Stimulated activated memory B cell treated with anti-CD40 and anti-IgM and Interleukin-4, amounts not matched to agents 10 μg/mL and 1 μg/mL and 100 μg/mL, for 72 hours (primary cell): ENCODE measurements at places on chromosomes 16 and 17.

DNA sequence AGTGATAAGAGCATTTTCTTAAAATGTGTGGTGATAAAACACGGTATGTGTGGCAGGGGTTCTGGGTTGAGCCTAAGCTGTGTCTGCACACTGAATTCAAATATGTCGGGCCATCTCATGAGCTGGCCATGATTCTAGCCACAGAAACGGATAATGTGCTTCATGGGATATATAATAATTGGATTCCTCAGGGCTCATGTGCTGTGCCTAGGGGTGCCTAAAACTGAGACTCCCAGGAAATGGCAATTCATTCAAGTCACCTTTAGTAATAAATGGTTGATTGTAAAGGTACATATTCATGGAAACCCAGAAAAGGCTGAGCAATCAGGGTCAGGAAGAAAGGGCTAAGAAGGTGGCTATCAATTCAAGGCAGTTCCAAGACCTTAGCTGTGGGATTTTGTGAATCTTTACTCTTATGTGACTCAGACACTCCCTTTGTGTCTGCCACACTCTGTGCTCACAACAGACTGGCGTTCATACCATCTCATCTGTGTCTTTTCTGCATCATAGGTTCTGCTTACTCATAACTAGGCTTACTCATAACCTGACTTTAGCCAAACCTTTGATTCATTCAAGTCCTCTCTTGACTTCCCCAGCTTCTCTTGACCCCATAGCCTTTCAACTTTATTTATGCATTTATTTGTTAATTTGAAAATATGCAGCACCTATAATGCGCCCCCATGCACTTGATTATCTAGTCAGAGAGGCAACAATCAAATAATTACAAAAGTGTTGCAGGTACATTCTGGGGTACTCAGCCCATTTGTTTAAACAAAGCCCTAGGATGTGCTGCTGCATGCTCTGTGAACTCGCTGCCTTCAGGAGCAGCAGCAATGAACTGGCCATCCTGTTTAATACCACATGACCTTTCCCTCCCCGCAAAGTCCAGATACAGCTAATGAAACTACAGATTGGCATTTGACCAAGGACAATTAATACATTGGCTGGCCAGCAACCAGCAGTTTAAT lies 28.4 kb upstream of the MED13 start:
- peak; percentile 97 for ATAC-seq

GRCh38 chr16:28085389-28086171 lies 22.1 kb upstream of the GSG1L start:
- no peak for ATAC-seq

DNA sequence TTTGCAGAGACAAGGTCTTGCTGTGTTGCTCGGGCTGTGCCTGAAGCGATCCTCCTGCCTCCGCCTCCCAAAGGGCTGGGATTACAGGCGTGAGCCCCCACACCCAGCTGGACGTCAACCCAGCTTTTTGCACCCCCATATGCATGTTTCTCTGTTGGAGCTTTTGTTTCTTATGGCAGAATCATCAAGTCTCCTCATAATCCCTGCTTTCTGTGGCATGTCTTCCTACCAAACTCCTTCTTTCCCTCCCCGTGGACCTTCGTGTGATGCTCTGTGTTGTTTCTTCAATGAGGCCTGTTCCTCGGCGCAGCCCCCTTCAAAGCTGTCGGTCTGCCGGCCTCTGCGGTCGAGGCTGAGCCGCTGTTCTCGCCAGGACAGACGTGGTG lies 71.6 kb downstream of the METRNL start:
- ATAC-seq: no peak

DNA sequence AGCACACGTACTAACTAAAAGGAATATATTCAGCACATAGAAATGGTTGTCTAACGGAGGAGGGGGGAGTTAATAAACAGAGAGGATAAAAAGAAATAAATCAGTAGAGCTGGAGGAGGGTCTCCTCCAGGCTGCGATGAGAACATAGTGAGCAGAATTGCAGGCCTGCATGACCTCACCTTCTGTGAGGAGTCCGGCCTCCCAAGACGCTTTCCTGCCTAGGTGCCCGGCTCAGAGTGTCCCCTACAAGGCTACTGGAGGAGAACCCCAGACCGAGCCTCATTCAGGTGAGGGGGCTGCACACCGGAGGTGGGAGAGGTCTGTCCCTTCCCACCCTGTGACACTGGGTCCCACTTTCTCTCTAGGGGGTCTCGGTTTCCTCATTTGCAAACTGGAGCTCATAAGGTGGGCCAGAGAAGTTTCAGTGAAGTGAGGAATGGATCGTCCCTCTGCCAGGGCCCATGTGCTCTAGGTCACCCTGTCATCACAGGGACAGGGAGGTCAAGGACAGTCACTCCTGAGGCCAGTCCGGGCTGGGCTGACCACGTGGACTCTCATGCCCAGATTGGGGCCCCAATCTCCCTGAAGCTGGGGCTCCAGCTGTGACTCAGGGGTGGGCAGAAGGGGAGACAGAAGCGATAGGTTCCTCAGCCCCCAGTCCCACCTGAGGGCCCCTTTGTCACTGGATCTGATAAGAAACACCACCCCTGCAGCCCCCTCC lies 3.3 kb upstream of the HBM start:
- no peak for ATAC-seq

DNA sequence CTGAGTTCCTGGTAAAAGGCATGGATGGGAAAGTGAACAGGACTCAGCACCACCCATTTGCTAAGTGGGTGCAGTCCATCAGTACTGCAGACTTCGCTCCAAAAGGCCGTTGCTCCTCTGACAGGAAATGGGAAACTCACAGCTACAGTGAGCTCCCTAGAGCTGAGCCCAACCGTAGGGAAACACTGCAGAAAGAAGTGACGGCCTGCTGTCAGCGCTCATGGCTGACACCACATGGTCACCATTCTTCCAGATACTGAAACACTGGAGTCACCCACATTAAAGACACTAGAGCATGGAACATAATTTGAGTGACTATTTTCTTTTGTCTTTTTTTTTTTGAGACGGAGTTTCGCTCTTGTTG lies 31.9 kb downstream of the UBE2O start:
- ATAC-seq: no peak

- ATAC-seq: peak; percentile 27
These were observed 716 bp downstream of the TMEM94 start for GRCh38 chr17:75457047-75457654.

DNA sequence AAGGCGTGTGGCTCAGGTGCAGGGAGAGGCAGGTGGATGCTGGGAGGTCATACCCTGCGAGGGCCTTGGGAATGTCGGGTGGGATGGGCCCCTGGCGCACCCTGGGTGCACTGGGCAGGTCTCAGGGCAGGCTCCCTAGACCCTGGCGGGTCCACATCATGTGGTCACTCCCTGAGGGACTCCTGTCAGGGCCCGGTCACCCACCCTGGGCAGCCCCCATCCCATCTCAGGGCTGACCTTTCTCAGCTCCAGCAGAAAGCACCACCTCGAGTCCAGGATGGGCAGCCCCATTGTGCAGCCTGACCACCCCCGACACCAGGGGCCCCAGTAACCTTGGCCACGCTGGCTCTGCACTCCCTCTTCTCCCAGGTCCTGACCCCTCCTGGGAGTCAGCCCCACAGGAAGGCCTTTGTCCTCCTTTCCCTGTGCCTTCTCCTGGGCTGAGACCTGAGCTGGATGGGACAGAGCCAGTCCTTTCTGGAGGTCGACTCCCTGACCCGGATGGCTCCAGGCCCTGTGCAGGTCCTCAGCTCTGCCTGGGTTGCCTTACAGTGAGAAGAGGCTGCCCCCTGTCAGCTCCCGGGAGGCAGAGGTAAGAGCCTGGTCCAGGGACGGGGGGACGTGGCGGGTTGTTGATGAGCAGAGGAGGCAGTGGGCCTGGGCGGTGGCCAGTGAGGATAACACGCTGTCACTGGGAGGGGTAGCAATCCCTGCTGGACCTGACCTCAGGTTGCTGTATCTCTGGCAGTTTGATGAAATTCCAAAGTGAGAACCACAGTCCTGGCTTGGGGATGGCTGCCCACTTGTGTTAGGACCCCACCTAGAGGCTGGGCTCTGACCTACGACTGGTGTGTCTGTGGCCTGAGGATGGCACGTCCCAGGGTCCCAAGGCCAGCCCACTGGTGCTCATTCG lies 77.9 kb downstream of the GOSR1 start:
- no peak for ATAC-seq

DNA sequence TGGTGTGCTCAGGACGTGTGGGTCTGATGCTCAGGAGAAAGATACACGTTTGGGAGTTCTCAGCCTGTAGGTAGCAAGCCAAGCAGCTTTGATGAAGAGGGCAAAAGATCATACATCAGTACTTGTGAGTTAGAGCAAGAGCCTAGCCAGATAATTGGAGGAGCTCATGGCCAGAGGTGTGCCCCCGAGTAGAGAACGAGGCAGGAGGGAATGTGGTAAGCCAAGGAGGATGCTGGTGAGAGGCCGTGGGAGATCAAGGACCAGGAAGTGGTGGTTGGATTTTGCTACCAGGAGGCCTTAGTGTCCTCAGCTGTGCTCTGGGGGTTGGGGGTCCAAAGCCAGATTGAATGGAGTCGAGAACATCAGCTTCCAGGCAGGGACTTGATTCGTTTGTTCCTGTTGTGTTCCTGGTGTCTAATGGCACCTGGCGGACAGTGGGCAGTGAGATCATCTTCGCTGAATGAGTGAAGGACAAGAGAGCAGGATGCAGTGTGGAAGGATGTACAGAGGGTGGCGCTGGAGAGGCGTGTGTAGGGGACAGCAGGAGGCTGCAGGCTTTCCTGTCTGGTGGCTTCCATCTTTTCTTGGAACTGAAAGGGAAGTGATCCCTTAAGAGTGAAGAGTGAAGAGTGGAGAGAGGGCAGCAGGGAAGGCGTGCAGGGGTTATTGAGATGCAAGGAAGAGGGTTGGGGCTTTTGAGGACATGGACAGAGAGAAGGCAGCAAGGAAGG lies 11.6 kb downstream of the FBXL19 start:
- no peak for ATAC-seq

DNA sequence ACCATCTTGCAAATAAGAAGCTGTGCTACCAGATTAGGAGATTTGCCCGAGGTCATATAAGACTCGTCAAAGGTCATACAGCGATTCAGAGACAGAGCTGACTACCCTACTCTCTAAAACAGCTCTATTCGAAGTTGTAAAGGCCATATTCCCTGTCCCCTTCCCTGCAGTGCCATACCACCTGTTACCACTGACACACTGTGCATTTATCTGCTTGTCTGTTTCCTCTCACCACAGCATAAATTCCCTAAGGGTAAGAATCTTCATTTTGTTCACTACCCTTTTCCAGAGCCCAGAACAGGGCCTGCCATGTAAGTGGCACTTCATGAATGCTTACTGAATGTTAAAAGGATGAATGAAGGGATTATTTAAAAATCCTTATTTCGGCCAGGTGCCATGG lies 3.4 kb upstream of the KSR1 start:
- no peak for ATAC-seq

- no peak for ATAC-seq
These were observed 30.0 kb downstream of the SF3B3 start for GRCh38 chr16:70553645-70554044.

- peak; percentile 62 for ATAC-seq
These were observed 28.8 kb downstream of the CCL4 start for GRCh38 chr17:36132421-36132831.

GRCh38 chr17:59483860-59484259 lies 81.5 kb upstream of the DHX40 start:
- no peak for ATAC-seq

- no peak for ATAC-seq
These were observed 5.2 kb upstream of the CCDC182 start for GRCh38 chr17:57750109-57750871.

DNA sequence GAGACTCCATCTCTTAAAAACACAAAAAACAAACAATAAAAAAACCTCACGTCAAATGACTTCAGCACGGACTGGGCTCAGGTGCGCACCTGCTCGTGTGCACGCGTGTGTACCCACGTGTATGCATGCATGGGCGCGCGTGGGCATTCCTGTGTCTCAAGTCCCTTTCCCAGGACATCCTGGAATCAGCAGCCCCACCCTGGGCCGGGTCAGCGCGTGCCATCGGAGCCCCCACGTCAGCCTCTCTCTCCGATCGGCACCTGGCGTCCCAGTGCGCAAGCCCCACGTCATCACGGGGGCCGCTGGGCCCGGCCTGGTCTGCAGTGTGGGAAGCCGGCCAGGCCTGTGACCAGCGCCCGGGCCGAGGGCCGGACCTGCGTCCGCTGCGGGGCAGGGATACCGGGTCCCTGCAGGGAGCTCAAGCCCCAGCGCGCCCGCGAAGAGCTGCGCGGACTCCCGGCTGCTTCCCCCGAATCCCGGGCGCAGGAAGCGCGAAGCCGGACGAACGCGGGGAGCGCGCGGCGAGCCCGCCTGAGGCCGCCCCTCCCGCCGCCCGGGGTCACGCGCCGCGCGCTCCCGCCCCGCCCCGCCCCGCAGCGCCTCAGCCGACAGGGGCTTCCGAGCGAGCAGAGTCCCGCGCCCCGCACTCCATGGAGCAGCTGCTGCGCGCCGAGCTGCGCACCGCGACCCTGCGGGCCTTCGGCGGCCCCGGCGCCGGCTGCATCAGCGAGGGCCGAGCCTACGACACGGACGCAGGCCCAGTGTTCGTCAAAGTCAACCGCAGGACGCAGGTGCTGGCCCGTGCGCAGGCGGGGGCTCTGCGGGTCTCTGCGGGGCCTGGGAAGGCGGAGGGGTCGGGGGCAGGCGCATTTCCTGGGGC lies at the start of gene FN3K:
Gene FN3K (plus strand): TSS at position 629 of the 880 bp plus-strand sequence. CDS start 22 bp downstream, at position 651.
- peak; percentile 49 for ATAC-seq

GRCh38 chr17:81701288-81702071 lies 1.7 kb upstream of the MRPL12 start:
- no peak for ATAC-seq

GRCh38 chr16:49980166-49980565 lies 44.9 kb upstream of the CNEP1R1 start:
- no peak for ATAC-seq

- no peak for ATAC-seq
These were observed 9.7 kb downstream of the CDH16 start for GRCh38 chr16:66908762-66909559.

DNA sequence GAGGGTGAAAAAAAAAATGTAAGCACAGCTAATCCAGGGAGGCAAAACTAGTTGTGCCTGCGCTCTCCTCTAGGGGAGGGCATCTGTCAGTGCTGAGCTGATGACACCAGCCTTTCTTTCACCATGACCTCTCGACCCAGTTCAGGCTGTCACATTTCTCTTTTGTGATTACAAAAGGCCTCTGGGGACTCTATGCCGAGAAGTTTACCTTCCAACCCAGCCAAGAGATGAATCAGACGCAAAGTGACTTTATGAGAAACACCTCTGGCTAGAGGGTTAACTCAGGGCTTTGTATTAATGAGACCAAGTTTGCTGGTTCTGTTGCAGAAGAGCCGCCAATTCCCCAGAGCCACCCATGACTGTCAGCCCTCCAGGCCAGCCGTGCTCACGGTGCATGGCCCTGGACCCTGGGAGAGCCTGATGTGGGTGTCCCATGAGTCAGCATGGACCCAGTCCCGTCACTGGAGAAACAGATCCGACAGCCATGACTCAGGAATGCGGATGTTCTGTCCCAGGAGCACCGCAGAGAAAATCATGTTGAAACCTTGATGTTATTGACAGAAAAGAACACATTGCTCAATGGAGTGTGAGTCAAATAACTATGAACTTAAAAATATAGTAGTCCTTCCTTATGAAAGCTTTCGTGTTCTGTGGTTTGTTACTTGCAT lies 437.2 kb downstream of the HS3ST3B1 start:
- peak; percentile 77 for ATAC-seq
